GM23338 (cell line): ENCODE measurements at places on chromosomes 5 and 9. TPM values are rescaled to one million over a fixed set of nuclear protein-coding genes. Genes with fewer than 3 reads are reported as not detected.

- no peak for DNase-seq
Measured at GRCh38 chr9:107603281-107603680, 113.7 kb upstream of the KLF4 start.

DNA sequence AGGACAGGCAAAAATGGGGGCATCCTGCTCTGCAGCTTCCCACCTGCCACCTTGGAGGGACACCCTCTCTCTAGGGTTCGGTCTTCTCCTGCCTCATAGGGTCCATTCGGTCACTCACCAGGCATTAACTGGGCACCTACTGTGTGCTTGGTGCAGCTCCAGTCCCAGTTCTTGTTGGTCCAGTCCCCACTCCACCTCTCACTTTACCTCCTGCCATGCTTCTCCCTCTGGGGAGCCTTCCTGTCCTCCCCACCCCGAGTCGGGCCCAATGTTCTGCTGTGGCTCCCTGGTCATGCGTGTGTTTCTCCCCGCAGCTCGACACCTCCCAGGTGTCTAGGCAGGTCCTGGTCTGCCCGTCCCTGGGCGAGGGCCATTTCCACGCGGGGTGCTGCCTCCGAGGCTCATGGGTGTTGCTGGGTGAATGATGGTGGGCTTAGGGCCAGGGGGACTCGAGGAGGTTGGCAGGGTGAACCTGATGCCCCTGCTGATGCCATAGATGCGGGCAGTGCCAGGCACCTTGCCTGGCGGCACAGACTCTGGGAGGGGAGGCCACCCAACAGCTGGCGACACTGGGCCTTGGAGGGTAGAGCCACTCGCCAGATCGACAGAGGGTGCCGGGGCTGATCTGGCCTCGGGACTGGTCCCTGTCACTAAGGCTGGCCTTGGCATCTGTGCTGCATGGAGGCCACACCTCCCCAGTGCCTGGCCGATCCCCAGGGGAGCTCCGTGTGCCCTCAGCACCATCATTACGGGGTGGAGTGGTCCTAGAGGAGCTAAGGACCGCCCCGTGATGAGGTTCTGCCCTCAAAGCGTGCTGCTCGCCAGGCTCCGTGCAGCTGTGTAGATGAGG lies 66.0 kb upstream of the RNU6ATAC start:
- DNase-seq: no peak

GRCh38 chr5:191036-191948 lies at the start of gene LRRC14B:
LRRC14B (plus strand) TSS chr5:191495; CDS start chr5:191539, 44 bp downstream.
- no peak for DNase-seq

GRCh38 chr5:162377895-162378294 lies 310.3 kb downstream of the GABRG2 start:
- no peak for DNase-seq

The AFAP1L1 gene
- total RNA-seq: 4.7 and 5.7 TPM in 2 replicates

The SPRY4 gene
- total RNA-seq: 177 and 240 TPM in 2 replicates

DNA sequence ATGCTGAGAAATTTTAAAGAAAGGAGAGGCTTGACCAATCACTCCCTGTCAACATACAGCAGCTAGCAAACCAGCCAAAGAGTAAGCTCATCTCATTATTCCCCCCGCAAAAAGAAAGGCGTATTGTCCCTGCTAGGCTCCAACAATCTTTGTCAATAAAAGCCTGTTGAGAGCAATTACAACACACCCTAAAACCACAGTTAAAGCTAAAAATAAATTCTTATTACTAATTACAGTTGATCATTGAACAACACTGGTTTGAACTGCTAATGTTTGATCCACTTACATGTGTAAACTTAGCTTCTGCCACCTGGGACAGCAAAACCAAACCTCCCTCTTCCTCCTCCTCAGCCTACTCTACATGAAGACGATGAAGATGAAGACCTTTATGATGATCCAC lies 151.2 kb downstream of the TSSK1B start:
- DNase-seq: no peak

The FOXD4L5 gene
- total RNA-seq: not detected in 2 replicates

- no peak for DNase-seq
Measured at GRCh38 chr9:91890662-91891061, 59.4 kb downstream of the ROR2 start.

The NUP214 gene
- total RNA-seq: 33.3 and 57.0 TPM in 2 replicates

GRCh38 chr5:92402956-92403702 lies 1020.0 kb upstream of the ARRDC3 start:
- no peak for DNase-seq

The SPATA6L gene
- total RNA-seq: 0.39 and 1.7 TPM in 2 replicates

DNA sequence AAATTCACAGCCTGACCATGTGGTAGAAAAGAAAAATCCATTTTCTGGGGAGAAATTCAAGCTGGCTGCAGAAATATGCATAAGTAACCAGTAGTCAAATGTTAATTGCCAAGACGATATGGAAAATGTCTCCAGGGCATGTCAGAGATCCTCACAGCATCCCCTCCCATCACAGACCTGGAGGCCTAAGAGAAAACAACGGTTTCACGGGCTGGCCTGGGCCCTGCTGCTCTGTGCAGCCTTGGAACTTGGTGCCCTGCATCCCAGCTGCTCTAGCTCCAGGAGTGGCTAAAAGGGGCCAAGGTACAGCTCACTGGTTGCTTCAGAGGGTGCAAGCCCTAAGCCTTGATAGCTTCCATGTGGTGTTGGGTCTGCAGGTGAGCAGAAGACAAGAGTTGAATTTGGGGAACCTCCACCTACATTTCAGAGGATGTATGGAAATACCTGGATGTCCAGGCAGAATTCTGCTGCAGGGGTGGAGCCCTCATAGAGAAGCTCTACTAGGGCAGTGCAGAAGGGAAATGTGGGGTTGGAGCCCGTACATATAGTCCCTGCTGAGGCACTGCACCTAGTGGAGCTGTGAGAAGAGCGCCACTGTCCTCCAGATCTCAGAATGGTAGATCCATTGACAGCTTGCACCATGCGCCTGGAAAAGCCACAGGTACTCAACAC lies 49.7 kb downstream of the PTBP3 start:
- DNase-seq: peak; percentile 27

The EGFL7 gene
- 56.1 and 60.8 TPM in 2 replicates for total RNA-seq

GRCh38 chr9:11003836-11004235 lies 391.0 kb upstream of the PTPRD start:
- DNase-seq: no peak

GRCh38 chr5:177312649-177313181 lies 1.0 kb upstream of the MXD3 start:
- peak; percentile 72 for DNase-seq

- no peak for DNase-seq
Measured at GRCh38 chr9:14678776-14679175, 14.5 kb downstream of the ZDHHC21 start.

DNA sequence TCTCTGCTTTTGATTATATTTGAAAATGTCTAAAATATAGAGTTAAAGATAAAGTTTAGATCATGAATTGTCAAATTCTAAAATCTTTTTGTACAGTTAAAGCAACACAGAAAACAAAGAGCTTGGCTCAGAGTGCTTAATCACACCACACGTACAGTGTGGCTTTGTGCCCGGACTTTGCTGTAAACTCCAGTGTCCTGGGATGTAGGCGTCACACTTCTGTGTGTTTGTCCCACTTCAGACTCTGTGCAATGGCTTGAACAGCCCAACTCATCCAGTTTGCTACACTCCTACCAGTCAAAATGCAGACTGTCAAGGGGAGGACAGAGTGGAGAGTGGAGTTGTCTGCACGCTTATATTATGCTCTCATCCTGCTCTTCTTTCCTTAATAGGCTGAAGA lies 45.3 kb downstream of the SMARCA2 start:
- no peak for DNase-seq

The ZBTB26 gene
- total RNA-seq: 9.0 and 9.7 TPM in 2 replicates

- DNase-seq: no peak
Measured at GRCh38 chr5:171540865-171541264, 121.4 kb downstream of the FGF18 start.
